ENCODE measurements at places on chromosomes 6 and 20. TPM values are rescaled to one million over a fixed set of nuclear protein-coding genes. Genes with fewer than 3 reads are reported as not detected.

The TAF11 gene
- total RNA-seq, result 20.1 TPM

The NHSL1 gene
- 3.4 TPM for total RNA-seq

The KCNK16 gene
- total RNA-seq, result not detected

The CST2 gene
- 0.62 TPM for total RNA-seq

The AKAP7 gene
- total RNA-seq, result 2.8 TPM

Measured in A549 treated with Hydrocortisone at 1 μM for 4 hours (cell line).